Esophagus squamous epithelium (tissue), 5 donors: ENCODE measurements at places on chromosomes 12 and 14.

GRCh38 chr14:61478971-61479473, 157.6 kb downstream of the PRKCH start:
- DNase-seq: no peak

- no peak for DNase-seq
Observed at GRCh38 chr14:94448071-94448808, 4.4 kb downstream of the SERPINA11 start.

GRCh38 chr14:79652513-79653307, 558.6 kb downstream of the DIO2 start:
- no peak for DNase-seq

DNA sequence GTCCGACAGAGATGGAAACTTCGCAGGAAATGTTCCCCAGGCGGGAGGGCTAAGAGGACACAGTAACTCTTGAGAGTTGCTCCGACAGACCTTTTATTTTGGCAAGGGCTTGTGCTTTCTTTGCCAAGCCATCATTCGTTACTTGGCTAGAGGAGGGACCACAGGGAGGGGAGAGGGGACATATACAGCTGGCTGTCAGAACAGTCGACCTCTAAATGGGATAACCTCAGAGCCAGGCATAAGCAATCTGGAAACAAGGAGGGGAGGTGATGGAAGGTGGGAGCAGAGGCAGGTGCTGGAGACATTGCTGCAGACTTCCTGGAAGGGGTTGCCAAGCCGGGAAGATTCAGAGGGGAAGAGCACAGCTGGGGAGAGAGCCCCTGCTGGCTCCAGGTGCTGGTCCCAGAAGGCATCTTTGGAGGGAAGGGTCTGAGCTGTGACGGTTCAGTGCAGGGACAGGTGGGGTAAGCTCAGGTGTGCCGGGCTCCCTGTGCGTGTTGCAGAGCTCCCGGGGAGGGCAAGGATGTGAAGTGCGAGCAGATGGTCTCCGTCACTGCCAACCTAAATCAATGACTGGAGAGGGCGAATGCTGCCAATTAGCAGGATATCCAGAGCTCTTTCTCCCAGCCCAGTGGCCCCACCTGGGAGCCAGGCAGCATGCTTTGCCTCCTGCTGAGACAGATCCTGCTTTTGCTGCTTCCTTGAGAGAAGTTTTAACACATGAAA, 50.1 kb downstream of the CHST11 start:
- DNase-seq: no peak

DNA sequence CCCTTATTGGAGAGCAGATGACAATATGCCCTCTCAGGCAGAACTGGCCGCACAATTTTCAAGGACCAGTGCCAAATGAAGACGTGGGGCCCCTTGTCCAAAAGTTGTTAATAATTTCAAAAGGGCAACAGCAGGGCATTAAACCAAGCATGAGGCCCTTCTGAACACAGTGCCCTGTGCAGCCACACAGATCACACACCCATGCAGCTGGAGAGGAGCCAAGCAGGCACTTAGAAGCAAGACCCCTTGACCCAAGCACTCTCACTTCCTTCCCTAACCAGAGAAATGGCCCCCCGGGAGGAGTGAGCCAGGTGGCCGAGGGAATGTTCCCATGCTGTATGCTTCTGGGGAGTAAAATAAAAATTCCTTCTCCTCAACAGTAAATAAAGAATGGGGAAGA, 114.0 kb upstream of the TMPO start:
- no peak for DNase-seq

DNA sequence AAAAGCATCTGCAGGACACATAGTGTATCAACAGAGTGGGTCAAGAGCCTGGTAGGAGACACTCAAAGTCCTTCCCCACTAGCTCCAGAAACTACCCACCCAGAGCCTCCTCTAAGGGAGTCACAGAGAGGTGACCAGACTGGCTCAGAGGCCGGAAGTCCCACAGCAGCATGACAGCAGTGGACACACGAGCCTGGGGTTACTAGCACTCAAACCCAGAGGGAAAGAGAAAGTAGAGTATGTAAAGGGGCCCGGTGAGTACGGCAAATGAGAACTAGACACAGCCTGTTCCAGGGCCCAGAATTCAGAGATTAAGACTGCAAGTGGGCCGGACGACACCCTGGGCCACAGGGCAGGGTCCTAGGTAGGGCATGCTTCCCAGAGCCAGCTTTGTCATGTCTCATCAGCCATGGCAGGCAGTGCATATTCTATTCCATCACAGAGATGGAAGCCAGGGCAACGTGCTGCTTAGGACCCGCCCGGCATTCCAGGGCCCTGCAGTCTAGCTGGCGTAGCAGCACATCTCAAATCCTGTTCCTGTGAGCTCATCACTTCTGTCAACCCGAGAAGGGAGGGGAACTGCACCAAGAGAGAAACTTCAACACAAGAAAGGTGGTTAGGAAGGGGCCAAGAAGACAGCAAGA, 4.2 kb downstream of the IFFO1 start:
- DNase-seq: no peak

DNA sequence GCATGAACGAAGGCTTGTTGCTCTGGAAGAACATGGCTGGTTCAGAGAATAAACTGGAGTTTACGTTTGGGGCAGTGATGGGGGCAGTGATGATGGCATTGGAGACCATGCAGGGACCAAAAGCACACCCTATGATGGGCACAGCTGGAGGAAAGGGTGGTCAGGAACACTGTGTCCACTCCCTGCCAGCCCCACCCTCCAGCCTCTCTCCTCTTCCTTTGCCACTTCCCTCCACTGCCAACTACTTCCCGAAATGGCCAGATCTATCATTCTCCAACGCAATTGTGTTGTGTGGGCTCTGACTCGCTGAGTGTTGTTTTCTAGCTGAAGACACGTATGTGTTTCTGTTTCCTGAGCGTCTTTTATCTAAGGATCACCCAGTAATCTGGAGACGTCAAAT, 39.3 kb upstream of the GSG1 start:
- DNase-seq: no peak

DNA sequence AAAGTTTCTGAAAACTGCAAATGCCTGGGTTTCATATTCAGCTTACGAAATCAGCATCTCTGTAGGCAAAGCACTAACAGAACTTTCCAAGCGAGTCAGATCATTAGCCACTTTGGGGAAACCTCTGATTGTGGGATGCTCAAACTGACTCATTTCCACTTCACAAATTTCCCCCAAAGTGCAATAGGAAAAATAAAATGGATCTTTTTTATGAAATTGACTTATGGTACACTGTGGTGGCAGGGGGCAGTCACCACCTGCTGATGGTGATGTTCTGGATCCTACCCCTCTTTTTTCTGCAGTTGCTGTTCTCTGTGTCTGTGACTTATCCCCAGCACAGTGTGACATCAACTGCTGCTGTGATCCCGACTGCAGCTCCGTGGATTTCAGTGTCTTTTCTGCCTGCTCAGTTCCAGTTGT, 5.6 kb downstream of the TCTN1 start:
- no peak for DNase-seq

GRCh38 chr12:51863933-51864832, 15.7 kb upstream of the FIGNL2 start:
- no peak for DNase-seq

- DNase-seq: no peak
Observed at GRCh38 chr14:82776958-82777357, 1243.3 kb upstream of the SEL1L start.

DNA sequence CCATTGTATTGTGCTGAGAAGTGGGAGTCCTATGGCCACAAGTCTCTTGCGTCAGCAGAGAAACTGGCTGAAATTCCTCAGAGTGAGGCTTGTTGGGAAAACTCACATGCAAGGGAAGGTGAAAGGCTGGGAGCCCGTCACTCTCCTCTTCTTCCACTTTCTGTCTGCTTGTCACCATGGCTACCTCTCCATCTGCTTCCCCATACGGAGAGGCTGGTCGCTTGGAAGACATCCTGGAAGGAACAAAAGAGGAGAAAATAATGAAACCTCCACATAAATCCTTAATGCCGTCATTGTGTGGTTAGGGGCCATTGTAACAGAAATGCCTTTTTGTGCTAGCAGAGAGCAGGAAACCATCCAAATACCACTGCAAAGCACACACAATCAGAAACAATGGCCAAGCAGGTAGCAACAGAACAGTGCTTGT, 53.7 kb downstream of the SOX5 start:
- no peak for DNase-seq

DNA sequence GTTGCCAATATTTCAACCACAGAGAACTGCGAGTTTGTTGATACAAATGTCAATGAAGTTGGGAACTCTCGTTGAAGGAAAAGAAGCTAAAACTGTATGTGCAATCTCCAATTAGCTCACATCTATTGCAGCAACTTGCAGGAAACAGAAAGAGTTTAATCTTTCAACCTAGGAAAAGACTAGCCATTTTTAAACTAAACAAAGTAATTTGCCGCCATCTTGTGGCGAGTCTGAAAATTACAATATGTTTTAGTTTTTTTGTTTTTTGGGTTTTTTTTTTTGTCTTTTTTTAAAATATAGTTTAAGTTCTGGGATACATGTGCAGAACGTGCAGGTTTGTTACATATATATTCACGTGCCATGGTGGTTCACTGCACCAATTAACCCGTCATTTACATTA, 131.2 kb upstream of the FOXG1 start:
- DNase-seq: no peak

GRCh38 chr12:50103767-50104321, at the start of gene GPD1:
Gene GPD1, plus strand, starts transcription at chr12:50104008. Its CDS starts 43 bp downstream, at chr12:50104051.
- no peak for DNase-seq

DNA sequence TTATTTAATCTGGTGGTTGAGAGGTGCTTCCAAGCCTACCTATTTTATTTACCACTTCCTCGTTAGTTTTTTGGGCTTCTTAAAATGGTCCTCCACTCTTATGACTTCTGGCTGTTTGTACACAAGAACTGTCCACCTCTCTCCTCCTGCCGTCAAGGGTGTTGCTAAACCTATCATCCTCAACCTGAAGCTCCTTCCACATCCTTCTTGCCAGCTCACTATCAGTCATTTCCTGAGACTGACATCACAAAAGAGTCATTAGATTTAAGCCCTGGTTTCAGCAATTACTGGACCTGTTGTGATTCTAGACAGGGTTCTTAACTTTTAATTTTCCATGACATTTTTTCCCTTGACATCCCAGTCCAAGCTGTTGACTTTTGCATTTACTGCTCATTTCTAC, 91.9 kb downstream of the BICD1 start:
- no peak for DNase-seq

DNA sequence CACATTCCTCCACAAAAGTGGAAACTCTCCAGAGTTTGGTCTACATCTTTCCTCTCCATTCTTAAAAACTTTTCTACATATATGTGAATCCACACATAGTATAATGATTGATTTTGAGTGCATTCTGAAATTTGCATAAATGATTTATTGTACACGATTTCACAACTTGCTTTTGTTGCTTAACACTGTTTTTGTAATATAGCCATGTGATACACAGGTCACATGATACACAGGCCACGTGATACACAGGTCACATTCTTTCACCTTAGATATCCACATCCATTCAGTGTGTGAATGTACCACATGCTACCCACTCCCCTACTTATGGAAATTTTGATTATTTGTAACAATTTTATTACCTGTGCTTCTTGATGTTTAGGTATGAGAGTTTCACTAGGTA, 319.1 kb downstream of the ZFP36L1 start:
- DNase-seq: no peak

GRCh38 chr12:49375406-49375805, 8.1 kb downstream of the SPATS2 start:
- no peak for DNase-seq

GRCh38 chr12:91817517-91817916, 328.1 kb downstream of the BTG1 start:
- no peak for DNase-seq

GRCh38 chr12:76024102-76024781, 7.3 kb downstream of the PHLDA1 start:
- DNase-seq: no peak

- DNase-seq: no peak
Observed at GRCh38 chr14:37168721-37169120, 3.7 kb downstream of the SLC25A21 start.

GRCh38 chr14:37598747-37599506, 3.5 kb downstream of the TTC6 start:
- DNase-seq: no peak

GRCh38 chr14:89298056-89298834, 118.8 kb downstream of the FOXN3 start:
- DNase-seq: no peak

- DNase-seq: no peak
Observed at GRCh38 chr14:94403312-94403932, 15.0 kb upstream of the SERPINA1 start.

GRCh38 chr12:125184213-125184967, 119.2 kb downstream of the AACS start:
- no peak for DNase-seq

- DNase-seq: no peak
Observed at GRCh38 chr14:99029145-99029915, 242.7 kb downstream of the BCL11B start.

DNA sequence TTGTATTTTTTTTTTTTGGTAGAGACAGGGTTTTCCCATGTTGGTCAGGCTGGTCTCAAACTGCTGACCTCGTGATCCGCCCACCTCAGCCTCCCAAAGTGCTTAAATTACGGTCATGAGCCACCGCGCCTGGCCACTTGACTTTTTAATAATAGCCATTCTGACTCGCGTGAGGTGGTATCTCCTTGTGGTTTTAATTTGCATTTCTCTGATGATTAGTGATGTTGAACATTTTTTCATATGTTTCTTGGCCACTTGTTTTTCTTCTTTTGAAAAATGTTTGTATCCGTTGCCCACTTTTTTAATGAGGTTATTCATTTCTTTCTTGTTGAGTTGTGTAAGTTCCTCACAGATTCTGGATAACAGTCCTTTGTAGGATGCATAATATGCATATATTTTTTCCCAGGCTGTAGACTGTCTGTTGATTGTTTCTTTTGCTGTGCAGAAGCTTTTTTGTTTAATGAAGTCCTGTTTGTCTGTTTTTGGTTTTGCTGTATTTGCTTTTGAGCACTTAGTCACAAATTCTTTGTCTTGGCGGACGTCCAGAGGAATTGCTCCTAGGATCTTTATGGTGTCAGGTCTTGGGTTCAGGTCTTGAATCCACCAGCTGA, 10.3 kb upstream of the PGAM5 start:
- DNase-seq: no peak

DNA sequence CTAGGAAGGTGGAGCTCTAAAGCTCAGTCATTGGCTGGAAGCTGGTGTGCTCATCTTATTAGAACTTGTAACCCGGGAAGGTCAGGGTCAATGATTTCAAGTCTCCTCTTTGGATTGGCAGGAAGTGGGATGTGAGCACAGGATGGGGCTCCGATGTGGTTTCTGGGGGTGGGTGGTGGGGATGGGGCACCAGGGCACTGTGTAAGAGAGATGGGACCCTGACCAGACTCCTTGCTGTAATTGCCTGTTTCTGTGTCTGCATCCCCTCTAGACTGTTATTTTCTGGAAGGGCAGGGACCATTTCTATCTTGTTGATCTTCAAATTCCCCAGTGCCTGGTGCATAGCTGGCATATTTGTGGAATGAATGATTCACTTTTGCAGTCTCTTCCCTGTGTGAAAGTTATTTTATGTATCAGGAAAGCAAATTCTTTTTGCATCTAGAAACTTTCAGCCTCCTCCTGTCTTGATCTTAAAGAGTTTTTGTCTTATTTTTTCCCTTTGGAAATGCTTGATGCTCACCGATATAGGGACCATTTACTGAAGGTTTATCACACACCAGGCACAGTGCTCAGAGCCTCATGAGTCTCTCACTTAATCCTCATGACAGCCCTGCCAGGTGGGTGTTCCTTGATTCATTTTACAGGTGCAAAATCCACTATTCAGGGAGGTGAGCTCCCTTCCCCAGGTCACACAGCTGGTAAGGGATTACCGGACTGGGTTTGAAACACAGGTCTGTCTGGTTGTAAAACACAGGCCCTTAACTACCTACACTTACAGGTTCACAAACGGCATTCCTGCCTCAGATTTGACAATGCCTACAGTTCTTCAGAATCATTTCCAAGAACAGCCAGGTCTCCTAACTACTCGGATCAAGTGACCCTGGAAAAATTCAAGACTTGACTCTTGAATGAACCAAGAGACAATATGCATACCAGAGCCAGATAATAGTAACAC, 86.9 kb upstream of the IGF1 start:
- DNase-seq: no peak
